ENCODE measurements at places on chromosomes 5 and 9.

- no peak for DNase-seq
Measured at GRCh38 chr5:36272136-36272690, 29.5 kb downstream of the RANBP3L start.

GRCh38 chr5:135192351-135192750 lies 158.3 kb upstream of the PITX1 start:
- DNase-seq = no peak

- no peak for DNase-seq
Measured at GRCh38 chr5:102778478-102778877, 23.4 kb downstream of the PAM start.

DNA sequence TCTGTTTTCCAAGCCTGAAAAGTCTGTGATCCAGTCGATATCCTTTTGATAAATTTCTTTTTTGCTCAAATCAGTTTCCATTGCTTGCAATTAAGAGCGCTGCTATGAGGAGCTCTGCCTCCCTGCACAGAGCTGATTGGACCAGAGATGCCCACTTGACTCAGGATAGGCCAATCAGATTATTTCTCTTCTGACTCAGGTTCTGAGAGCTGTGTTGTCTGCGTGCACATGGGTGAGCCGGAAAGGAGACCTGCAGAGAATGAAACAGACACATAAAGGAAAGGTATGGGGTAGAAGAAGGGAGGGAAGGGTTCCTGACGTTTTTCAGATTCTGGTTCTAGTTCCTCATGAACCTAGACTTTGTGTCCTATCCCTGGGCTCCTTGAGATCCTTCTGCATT lies 15.8 kb upstream of the FABP6 start:
- no peak for DNase-seq

- no peak for DNase-seq
Measured at GRCh38 chr5:71982717-71983395, 124.4 kb upstream of the MAP1B start.
